ENCODE measurements at places on chromosomes 12 and 14.

GRCh38 chr12:121227294-121227693, 17.4 kb downstream of the P2RX4 start:
- DNase-seq = peak; percentile 93

GRCh38 chr14:101020834-101021370, 117.4 kb upstream of the RTL1 start:
- DNase-seq = no peak

DNA sequence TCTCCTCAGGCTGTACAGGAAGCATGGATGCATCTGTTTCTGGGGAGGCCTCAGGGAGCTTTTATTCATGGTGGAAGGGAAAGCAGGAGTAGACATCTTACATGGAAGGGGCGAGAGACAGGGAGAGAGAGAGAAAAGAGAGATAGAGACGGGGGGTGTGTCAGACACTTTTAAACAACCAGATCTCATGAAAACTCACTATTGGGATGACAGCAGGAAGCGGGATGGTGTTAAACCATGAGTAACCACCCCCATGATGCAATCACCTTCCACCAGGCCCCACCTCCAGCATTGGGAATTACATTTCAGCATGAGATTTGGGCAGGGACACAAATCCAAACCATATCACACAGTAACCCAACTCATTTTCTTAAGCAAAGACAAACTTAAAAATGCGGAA, 110.0 kb upstream of the EEA1 start:
- DNase-seq = no peak

GRCh38 chr12:49358483-49359141, 8.7 kb upstream of the SPATS2 start:
- peak; percentile 88 for DNase-seq

- no peak for DNase-seq
Measured at GRCh38 chr12:57940052-57940914, 1.1 kb upstream of the ATP23 start.

- DNase-seq = no peak
Measured at GRCh38 chr14:34770901-34771300, 56.5 kb upstream of the CFL2 start.

DNA sequence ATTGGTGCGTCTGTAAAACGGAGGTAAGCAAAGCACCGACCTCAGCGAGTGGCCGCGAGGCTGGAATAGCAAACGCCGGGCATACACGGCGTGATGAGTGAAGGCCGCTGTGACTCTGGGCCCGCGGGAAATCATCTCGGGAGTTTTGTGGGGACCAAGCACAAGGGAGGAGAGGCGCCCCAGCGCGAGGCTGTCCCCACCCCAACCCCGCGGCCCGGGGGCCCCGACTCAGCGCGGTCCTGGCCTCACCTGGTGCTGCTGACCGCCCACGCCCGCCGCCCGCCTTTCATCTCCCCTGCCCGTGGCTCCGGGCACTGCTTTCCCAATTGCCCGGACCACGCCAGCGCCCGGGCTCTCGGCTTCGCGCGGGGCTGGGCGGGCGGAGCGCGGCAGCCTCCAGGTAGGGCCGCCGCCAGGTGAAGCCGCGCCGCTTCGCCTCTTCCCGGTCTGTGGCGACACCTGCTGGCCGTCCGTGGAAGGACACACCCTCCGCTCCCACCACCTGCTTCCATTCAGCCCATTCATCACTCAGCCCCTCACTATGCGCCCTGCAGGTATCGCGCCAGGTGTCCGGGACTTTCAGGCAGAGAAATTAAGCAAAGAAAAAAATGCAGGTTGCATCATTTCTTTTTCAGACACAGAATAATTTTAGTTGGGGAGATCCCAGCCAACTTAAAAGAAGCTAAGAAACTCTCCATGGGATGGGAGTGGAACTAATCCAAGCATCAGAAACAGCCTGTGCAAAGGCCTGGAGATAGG, 360.4 kb downstream of the MED13L start:
- peak; percentile 90 for DNase-seq

- peak; percentile 57 for DNase-seq
Measured at GRCh38 chr12:93376436-93377251, 1.1 kb upstream of the NUDT4 start.

DNA sequence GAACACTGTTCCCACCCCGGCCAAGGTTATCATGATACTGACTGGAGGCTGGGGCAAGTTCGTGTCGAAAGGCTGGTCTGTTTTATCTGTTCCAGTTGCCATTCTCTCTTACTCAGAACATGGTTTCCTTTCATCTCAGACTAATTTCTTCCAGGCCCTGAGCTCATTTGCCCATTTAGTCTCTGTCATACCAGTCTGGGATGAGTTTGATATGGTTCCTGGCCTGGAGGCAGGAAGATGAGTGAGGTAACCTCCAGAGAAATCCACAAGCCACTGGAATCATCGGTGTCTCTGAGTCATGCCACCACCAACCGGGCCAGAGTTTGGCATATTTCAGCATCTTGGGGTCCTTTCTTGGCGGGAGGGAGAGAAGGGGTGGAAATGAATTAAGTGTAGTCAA, 114.7 kb downstream of the NTF3 start:
- DNase-seq = no peak

DNA sequence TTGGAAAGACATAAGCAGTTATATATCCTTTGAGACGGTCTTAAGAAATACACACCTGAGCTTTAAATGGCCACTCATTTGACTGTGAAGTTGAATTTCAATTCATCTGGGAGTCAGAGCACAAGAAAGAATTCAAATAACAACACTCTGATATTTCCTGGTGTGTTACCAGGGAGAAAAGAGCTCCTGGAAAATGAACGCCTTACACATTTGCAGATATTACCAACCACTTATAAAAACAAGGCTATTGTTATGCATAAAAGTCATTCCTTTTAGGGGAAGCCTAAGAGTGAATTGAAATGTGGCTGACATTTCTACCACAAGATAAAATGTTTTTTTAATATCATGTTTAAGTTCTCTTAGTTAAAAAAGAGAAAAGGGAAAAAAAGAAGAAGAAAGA, 229.2 kb upstream of the PLEKHG7 start:
- no peak for DNase-seq

DNA sequence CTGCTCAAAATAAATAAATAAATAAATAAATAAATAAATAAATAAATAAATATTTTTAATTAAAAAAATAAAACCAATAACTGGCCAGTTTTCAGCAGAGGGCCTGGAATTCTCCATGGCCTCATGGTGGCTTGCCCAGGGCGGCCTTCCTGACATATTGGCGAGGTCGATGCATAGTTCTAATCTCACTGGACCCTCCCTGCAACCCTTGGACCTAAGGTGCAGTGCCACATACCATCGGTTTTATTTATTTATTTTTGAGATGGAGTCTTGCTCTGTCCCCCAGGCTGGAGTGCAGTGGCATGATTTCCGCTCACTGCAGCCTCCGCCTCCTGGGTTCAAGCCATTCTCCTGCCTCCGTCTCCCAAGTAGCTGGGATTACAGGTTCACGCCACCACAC, 3.9 kb upstream of the VSIG10 start:
- no peak for DNase-seq

GRCh38 chr14:51498411-51499227, 153.1 kb upstream of the FRMD6 start:
- no peak for DNase-seq

DNA sequence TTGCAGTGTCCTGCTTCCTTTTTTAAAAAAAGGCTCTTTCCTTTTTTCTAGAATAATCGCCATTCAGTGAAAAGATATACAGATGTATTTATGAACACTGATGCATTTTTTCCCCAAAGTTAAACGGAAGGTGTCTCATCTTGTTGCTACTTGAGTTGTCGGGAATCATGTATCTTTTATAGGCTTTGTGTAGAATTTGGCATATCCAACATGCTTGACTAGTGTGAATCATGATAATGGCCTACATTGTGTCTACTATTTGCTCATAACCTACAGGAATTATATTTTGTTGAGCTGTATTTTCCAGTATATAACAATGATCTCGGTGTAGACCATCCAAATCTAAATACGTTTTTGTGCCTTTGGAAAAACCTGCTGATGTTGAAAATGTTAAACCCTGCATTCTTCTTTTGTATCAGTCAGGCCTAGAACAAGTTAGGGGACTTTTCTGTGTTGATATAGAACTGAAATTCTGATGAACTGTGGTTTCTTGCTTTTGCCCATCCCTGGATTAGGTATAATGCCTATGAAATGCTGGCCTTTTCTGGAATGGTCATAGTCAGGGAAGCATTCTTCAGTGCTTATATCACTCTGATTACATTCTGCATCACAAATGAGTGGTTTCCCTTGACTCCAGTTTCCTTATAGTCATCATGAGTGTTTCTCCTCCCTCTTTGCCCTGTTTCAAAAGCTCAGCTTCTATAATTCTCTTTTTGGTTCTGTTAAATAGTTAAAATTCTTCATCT, 10.8 kb downstream of the BMAL2 start:
- DNase-seq = no peak

DNA sequence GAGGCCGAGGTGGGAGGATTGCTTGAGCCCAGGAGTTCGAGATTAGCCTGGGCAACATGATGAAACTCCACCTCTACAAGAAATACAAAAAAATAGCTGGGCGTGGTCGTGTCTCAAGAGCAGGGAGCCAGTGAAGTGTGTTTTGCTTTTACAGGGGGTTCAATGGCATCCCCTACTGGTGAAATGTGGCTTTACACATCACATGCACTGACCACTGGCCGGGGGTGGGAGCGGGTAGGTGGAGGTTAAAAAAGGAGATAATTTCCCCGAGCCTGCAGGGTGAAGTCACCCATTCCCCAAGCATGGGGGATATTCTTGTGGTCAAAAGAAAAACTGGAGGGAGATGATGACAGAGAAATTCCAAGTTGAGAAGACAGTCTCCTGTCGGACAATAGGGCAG, 63.6 kb upstream of the PWP1 start:
- DNase-seq = no peak

DNA sequence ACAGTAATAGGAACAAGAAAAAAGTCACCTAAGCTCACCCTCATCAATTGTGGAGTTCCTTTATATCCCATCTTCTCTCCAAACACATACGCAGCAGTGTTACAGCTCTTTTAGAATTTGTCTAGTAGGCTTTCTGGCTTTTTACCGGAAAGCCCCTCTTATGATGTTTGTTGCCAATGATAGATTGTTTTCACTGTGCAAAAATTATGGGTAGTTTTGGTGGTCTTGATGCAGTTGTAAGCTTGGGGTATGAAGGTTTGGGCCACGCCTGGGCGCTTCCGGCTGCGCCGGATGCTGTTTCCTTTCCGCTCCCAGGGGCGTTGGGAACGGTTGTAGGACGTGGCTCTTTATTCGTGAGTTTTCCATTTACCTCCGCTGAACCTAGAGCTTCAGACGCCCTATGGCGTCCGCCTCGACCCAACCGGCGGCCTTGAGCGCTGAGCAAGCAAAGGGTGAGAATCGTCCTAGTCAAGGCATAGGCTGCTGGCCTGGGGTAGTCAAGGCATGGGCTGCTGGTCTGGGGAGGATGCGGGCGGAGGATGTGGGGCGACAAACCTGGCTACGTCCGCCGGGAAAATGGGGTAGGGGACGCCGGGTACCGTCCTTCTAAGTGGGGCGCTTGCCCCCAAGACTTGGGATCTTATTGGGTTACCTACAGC, at the start of the genes C12orf57 and RNU7-1:
Gene C12orf57 (plus strand): TSS at position 301 of the 659 bp plus-strand sequence. CDS start 100 bp downstream, at position 401.
Gene RNU7-1 (plus strand): TSS at position 95 of the 659 bp plus-strand sequence.
- DNase-seq = peak; percentile 81

DNA sequence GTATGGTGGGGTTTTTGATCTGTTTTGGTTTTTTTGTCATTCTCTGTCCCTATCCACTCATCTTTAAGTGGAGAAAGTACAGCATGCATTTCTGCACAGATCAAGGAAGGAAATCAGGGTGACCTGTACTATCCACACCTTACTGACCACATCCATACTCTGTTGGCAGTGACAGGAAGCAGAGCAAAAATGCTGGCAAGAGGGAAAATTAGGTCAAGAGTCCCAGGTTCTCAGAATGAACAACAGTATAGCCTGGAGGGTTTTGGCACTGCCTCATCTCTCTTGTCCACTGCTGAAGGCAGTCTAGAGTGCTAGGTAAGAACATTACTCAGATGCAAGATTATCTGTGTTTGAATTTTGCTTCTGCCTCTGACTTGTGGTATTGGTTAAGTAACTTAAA, 70.7 kb downstream of the TAOK3 start:
- DNase-seq = no peak

DNA sequence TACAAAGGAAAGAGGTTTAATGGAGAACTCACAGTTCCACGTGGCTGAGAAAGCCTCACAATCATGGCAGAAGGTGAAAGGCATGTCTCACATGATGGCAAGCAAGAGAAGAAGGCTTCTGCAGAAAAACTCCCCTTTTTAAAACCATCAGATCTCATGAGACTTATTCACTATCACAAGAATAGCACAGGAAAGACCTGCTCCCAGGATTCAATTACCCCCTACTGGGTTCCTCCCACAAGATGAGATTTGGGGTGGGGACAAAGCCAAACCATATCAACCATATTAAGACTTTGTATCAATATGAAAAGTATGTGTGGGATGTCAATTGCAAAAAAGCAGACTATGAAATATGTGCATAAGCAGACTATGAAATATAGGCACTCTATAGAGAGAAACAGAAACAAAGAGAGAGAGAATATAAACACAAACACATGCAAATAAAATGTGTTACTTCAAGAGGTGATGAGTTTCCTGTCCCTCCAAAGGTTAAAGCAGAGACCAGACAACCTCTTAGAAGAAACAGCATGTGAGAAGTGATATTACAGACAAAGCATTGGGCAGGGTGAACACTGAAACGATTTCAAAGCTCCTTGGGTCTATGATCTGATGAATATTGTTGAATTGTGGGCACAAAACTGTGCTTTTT, 151.2 kb upstream of the KRR1 start:
- DNase-seq = no peak

- DNase-seq = no peak
Measured at GRCh38 chr12:104643093-104643818, 186.5 kb downstream of the CHST11 start.

GRCh38 chr12:79978692-79979091, 43.8 kb upstream of the PPP1R12A start:
- no peak for DNase-seq

GRCh38 chr14:34053666-34054065, 102.8 kb upstream of the EGLN3 start:
- DNase-seq = no peak

DNA sequence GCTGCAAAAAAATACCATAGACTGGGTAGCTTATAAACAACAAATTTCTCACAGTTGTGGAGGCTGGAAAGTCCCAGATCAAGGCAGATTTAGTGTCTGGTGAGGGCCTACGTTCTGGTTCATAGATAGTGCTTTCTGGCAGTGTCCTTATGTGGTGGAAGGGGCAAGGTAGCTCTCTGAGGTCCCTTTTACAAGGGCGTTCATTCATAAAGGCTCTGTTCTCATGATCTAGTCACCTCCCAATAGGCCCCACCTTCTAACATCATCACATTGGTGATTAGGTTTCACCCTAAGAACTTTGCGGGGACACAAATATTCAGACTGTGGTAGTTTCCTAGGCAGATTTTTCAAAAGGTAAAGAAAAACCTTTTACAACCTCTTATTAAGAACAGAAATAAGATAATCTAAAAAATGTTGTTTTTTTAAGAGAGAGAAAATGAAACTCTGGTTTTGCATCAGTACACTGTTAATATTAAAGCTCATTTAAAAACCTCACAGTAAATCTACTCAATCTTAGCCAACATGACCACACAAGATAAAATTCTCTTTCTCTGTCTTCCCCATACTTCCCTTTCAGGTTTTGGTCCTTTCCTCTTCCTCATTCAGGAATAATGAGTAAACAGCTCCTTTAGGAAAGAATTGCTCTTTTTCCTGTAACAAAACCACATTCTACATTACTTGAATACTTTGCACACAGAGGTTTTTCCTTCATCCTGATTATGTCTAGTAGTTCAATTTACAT, 117.5 kb downstream of the UNC79 start:
- DNase-seq = no peak

Measured in NCI-H510A treated with DMSO at 0.1 percent for 48 hours (cell line).